ENCODE measurements at places on chromosomes 2 and 18. TPM values are rescaled to one million over a fixed set of nuclear protein-coding genes. Genes with fewer than 3 reads are reported as not detected.

C1QL2 gene
- not detected for total RNA-seq

RESP18 gene
- total RNA-seq, result not detected

ATG9A gene
- 51.7 TPM for total RNA-seq

TWIST2 gene
- not detected for total RNA-seq

MAP3K19 gene
- total RNA-seq, result not detected

ATG4B gene
- 81.2 TPM for total RNA-seq

MYOM1 gene
- 1.5 TPM for total RNA-seq

RIT2 gene
- not detected for total RNA-seq

FBXO48 gene
- total RNA-seq, result 2.4 TPM

PRLH gene
- total RNA-seq, result not detected

CYBRD1 gene
- total RNA-seq, result 1.2 TPM

DNA sequence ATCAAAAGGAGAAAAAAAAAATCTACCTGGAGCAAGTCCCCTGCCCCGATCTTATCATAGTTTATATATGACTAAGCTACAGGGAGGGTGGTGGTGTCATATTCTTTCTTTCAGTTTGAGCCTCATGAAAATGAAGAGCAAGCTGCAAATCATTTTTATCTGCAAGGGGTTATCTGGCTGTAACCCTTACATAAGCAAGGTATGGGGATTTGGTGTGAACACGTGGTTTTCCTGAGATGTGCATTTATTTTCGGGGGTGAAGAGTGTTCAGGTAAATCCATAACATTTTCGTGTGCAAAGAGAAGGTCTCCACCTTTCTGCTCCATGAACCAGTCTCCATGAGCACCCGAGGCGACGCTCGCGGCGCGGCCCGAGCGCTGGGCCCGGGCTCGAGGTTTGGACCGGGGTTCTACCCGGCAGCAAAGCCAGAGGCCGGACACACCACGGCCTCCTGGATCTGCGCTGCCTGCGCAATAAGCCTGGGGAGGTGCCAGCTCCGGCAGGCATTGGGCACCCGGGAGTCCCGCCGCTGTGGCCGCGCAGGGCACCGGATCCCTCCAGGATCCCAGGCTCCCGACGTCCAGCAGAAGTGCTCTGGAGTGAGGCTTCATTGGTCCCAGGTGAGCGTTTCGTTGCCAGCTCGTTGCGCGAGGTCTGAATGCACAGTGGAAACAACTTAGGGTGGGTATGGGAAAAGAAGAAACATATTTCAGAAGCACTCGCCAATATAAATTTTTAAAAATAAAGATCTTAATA, 36.1 kb upstream of the GPD2 start:
- no peaks in the 10 kb centered on the region for H3K27me3 ChIP-seq
- DNase-seq, result no peak
- peak overlapping the region; percentile 78 for H3K4me3 ChIP-seq
- peaks cover 33% of the 10 kb centered on the region for H3K4me1 ChIP-seq
- no peaks in the 10 kb centered on the region for H3K36me3 ChIP-seq
- peak overlapping the region; percentile 85 for H3K27ac ChIP-seq

DNA sequence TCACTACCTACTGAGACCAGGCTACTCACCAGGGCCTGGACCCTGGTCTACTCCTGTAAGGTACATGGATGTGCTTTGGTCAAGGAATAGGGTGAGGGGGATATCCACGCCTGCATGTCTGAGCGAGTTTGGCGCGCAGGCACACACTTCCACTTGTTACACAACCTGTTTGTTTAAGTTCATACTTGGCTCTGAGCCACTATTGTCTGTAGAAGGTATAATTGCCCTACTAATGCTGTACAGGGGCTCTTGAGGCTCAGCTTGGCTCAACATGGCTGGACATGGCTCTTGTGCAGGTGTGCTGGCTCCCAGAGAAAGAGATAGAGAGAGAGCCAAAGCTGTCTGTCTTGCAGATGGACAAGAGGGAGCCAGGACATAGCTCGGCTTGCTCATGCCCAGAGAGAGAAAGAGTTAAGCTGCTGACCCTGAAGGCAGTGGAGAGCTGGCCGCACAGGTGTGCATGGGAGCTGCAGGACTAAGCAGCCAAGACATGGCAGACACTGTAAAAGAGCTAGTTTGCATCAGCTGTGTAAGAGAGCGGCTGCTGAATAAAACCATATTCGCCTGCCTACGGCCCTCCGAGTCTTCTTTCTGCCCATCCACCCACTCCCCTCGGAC, 35.2 kb downstream of the NPPC start:
- no peaks in the 10 kb centered on the region for H3K4me1 ChIP-seq
- no peak overlapping the region for H3K27ac ChIP-seq
- no peak for DNase-seq
- H3K27me3 ChIP-seq, result peaks cover 16% of the 10 kb centered on the region
- H3K4me3 ChIP-seq, result no peak overlapping the region

GRCh38 chr2:112074506-112074905, 19.4 kb downstream of the TMEM87B start:
- no peak overlapping the region for H3K4me3 ChIP-seq
- no peak for DNase-seq
- peaks cover 18% of the 10 kb centered on the region for H3K4me1 ChIP-seq
- H3K27ac ChIP-seq, result no peak overlapping the region

- no peak overlapping the region for H3K4me3 ChIP-seq
- H3K36me3 ChIP-seq, result no peaks in the 10 kb centered on the region
- peaks cover 20% of the 10 kb centered on the region for H3K27me3 ChIP-seq
- no peaks in the 10 kb centered on the region for H3K4me1 ChIP-seq
Observed at GRCh38 chr2:233690444-233690843, 2.2 kb upstream of the UGT1A6 start.

- peaks cover 22% of the 10 kb centered on the region for H3K4me1 ChIP-seq
- DNase-seq, result no peak
- peak overlapping the region; percentile 98 for H3K4me3 ChIP-seq
- H3K27me3 ChIP-seq, result no peaks in the 10 kb centered on the region
- peak overlapping the region; percentile 98 for H3K27ac ChIP-seq
- H3K36me3 ChIP-seq, result peaks cover 38% of the 10 kb centered on the region
Observed at GRCh38 chr2:27323596-27324285, 844 bp upstream of the MPV17 start.

GRCh38 chr18:51603551-51603950, 406.1 kb upstream of the MEX3C start:
- no peaks in the 10 kb centered on the region for H3K27me3 ChIP-seq
- H3K4me3 ChIP-seq, result no peak overlapping the region
- no peaks in the 10 kb centered on the region for H3K36me3 ChIP-seq
- no peak overlapping the region for H3K27ac ChIP-seq
- H3K4me1 ChIP-seq, result no peaks in the 10 kb centered on the region
- no peak for DNase-seq

DNA sequence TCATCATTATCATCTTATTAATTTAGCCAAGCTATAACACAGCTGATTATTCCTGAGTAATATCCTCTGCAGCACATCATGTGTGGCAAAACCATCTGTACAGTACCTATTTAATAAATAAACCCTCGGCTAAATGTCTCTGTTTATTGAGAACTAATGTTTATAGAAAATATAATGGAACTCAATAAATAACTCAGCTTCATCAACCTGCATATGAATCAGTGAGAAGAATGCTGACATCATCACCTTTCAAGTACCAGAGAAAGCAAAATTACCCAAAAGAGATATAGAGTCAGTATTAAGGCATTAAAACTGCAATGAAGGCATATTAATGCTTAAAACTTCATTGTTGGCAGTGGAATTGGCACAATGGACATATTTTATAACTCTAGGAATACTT, 558.3 kb downstream of the PLCL1 start:
- no peak for DNase-seq
- H3K4me1 ChIP-seq, result no peaks in the 10 kb centered on the region
- peaks cover 37% of the 10 kb centered on the region for H3K27me3 ChIP-seq
- H3K27ac ChIP-seq, result no peak overlapping the region
- no peak overlapping the region for H3K4me3 ChIP-seq

GRCh38 chr2:241049739-241050623, 51.6 kb downstream of the SNED1 start:
- no peaks in the 10 kb centered on the region for H3K36me3 ChIP-seq
- peak; percentile 20 for DNase-seq
- H3K4me1 ChIP-seq, result no peaks in the 10 kb centered on the region
- H3K27ac ChIP-seq, result no peak overlapping the region

DNA sequence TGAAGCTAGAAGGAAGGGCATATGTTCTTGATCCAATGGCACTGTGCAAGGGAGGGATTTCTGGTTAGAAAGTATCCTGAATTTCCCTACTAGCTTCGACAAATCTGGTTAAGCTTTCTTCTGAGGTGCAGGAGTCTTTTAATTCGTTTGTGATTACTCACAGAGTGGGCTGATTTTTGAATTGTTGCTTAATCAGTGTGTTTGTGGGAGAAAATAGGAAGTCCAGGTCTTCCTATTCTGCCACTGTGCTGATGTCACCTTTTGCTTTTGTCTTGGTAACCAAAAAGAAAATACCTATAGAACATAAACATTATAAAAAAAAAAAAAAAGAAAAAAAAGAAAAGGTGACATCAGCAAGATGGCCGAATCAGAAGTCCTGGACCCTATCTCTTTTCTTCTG, 1008.6 kb downstream of the TSN start:
- H3K4me3 ChIP-seq, result no peak overlapping the region
- no peak for DNase-seq
- no peaks in the 10 kb centered on the region for H3K4me1 ChIP-seq
- H3K27me3 ChIP-seq, result no peaks in the 10 kb centered on the region
- no peaks in the 10 kb centered on the region for H3K36me3 ChIP-seq

GRCh38 chr2:134259994-134260393, 6.1 kb downstream of the MGAT5 start:
- no peak overlapping the region for H3K27ac ChIP-seq
- H3K27me3 ChIP-seq, result peaks cover 2% of the 10 kb centered on the region
- H3K36me3 ChIP-seq, result peaks cover 22% of the 10 kb centered on the region
- DNase-seq, result no peak
- peaks cover 83% of the 10 kb centered on the region for H3K4me1 ChIP-seq

GRCh38 chr2:147250652-147251356, 594.0 kb upstream of the ACVR2A start:
- no peak for DNase-seq
- H3K4me3 ChIP-seq, result no peak overlapping the region
- no peak overlapping the region for H3K27ac ChIP-seq
- H3K4me1 ChIP-seq, result no peaks in the 10 kb centered on the region

GRCh38 chr18:35581546-35581897, at the start of gene GALNT1:
TSS of gene GALNT1 (plus strand) at chr18:35581740. CDS start at chr18:35654663, 72,923 bp downstream.
- peaks cover 18% of the 10 kb centered on the region for H3K36me3 ChIP-seq
- H3K27ac ChIP-seq, result peak within 1 kb of the TSS; percentile 60
- H3K4me1 ChIP-seq, result peaks cover 27% of the 10 kb centered on the region
- H3K27me3 ChIP-seq, result peaks cover 17% of the 10 kb centered on the region
- DNase-seq, result no peak

DNA sequence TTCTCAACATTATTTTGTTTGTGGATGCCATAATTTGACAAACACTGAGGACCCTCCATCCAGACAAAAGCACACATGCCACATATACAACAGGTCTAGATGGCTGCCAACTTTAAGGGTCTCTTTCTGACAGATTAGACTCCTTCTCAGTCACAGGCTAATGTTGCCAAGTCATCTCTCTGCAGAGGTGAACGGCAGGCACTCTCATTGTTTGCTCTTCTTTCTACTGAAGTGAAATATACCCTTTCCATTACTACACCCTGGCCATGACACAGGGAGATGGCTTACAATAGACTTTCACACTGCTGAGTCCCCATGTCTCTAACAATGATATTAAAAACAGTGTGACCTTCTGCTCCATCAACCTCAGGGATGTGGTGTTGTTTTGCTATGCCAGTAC, 47.5 kb upstream of the ZNF397 start:
- H3K4me3 ChIP-seq, result no peak overlapping the region
- no peak overlapping the region for H3K27ac ChIP-seq
- H3K36me3 ChIP-seq, result no peaks in the 10 kb centered on the region
- DNase-seq, result no peak
- peaks cover 2% of the 10 kb centered on the region for H3K27me3 ChIP-seq
- peaks cover 3% of the 10 kb centered on the region for H3K4me1 ChIP-seq

DNA sequence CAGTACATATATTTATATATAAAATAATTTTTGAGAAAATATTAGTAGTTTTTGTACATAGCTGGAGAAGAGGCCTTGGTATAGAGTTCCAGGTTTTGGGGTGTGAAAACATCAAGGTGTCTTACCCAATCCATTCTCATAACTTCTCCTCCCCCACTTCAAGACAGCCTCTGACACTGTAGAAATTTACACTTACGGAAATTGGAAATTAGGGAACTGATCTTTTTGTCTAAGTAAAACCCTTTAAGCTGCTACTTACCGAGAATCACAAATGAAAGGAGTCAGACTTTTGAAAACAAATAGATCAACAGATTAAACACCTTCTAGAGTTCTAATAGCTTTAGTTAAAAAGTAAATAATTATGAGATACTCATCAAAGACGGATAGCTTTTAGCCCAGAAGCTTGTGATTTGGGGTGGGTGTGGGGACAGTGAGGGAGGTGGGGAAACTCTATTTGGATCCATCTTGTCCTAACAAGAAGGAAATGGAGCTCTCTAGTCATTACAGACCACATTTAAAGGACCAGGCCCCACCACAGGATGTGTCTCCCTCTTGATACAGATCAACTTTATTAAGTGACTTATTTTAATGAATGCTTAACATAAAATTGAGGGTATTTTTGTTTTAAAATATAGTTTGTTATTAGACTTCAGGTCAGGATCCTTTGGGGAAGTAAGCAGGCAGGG, 11.1 kb upstream of the FBXO11 start:
- H3K4me3 ChIP-seq, result no peak overlapping the region
- no peak for DNase-seq
- H3K4me1 ChIP-seq, result peaks cover 5% of the 10 kb centered on the region
- H3K27ac ChIP-seq, result no peak overlapping the region
- H3K36me3 ChIP-seq, result no peaks in the 10 kb centered on the region
- no peaks in the 10 kb centered on the region for H3K27me3 ChIP-seq

GRCh38 chr2:171595896-171596295, 73.6 kb downstream of the CYBRD1 start:
- H3K36me3 ChIP-seq, result no peaks in the 10 kb centered on the region
- no peak for DNase-seq
- no peaks in the 10 kb centered on the region for H3K4me1 ChIP-seq
- H3K4me3 ChIP-seq, result no peak overlapping the region

DNA sequence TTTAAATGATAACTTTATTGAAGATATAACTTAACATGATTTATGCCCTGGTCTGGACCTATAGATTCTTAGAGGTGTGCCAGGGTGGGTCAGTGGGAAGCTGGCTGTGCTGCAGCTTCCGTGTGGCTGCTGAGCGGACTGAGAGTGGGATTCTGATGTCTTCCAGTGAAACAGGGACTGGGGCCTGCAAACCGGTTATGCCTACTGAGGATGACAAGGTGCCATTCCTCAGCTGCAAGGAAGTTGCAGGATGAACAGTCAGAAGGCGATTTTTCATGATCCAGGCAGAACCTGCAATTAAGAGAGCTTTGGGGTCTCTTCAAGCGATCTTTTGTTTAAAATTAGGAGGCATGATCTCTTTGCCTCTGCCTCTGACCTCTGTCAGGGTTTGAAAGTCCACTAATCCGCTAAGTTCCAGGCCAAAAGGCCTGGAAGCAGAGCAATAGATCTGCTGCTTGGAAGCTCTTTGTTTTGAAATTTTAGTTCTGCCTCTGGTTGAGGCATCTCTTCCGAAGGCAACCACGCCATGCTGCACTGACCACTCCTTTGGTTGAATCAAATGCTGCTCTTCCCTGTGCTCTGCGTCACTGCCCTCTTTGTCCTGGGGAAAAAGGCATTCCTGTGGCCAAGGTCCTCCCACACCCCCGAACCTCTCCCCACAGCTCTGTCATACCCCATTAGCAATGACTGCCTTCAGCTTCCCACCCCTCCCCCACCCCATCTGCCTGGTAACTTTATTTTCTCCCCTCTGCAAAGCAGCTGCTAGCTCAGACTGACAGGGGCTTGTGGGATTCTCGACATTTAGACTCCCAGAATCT, 2.0 kb downstream of the TMEM169 start:
- no peaks in the 10 kb centered on the region for H3K27me3 ChIP-seq
- H3K4me3 ChIP-seq, result no peak overlapping the region
- peak overlapping the region; percentile 84 for H3K27ac ChIP-seq
- DNase-seq, result no peak
- H3K4me1 ChIP-seq, result peaks cover 50% of the 10 kb centered on the region
- H3K36me3 ChIP-seq, result peaks cover 6% of the 10 kb centered on the region

Data from activated CD8-positive, alpha-beta T cell treated with anti-CD3 and anti-CD28 coated beads, Interleukin-2, amount 10 ng/mL, durations not matched to agents 7 days and 5 days (primary cell).